ENCODE measurements at places on chromosomes 5 and 9.
A peak's percentile ranks its signal among the peaks of the same experiment; 100 is the strongest.

DNA sequence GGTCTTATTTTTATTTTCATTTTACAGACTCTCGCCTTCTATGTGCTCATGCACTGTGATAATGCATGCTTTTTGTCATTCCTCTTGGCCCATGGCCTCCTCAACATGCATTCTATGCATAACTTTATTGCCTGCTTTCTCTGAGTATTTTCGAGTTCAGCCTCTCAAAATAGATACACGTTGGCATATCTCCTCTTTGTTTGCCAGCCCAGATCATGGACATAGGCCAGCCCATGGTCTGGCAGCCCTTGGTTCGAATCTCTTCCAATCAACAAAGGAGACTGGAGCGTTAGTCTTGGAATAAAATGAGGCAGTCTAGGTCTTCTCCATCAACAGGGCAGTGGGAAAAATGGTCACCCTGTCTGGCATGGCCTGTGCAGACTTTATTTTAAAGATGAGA is 279.5 kb upstream of the ADAMTS16 start:
- DNase-seq, result no peak

DNA sequence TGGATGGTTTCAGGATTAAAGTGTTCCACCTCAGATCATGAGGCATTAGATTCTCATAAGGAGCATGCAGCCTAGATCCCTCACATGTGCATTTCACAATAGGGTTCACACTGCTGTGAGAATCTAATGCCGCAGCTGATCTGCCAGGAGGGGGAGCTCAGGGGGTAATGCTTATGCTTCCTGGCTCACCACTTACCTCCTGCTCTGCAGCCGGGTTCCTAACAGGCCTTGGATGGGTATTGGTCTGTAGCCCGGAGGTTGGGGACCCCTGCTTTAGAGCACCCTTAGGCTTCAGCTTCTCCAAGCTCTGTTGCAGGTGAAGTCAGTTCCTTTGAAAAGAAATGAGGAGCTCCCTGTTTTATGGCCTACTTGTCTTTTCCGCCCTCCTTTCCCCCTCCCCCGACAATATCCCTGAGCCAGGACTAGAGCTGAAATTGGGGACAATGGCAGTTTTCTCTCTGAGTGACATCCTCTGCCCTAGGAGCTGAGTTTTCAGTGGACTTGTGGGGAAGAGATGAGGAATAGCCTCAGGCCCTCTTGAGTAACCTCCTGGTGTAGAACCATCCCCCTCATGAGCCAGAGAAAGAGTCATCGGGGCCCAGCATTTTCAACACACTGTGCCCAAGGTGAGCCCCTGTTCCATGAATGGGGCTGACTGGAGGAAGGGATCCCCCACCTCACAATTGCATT is 16.2 kb upstream of the MAT2B start:
- no peak for DNase-seq

DNA sequence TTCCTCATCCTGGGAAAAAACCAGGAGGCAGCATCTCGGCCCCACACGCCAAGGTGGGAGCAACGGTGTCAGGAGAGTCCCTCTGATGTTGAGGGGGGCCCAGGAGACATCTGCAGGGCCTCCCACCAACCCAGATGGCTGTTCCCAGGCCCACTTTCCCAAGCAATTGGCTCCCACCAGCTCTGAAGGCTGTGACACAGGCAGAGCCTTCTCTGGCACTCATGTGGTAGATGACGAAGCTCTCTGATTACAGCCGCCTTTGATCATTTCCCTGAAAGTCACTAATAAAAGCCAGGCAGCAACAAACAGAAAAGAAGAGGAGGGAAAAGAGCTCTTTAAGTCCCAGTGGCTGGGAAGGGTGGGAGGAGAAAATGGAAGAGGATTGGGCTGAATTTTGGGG is 226.5 kb downstream of the CDK5RAP2 start:
- no peak for DNase-seq

- DNase-seq, result peak; percentile 33
These were observed 51.2 kb upstream of the TESK1 start for GRCh38 chr9:35553670-35554543.

DNA sequence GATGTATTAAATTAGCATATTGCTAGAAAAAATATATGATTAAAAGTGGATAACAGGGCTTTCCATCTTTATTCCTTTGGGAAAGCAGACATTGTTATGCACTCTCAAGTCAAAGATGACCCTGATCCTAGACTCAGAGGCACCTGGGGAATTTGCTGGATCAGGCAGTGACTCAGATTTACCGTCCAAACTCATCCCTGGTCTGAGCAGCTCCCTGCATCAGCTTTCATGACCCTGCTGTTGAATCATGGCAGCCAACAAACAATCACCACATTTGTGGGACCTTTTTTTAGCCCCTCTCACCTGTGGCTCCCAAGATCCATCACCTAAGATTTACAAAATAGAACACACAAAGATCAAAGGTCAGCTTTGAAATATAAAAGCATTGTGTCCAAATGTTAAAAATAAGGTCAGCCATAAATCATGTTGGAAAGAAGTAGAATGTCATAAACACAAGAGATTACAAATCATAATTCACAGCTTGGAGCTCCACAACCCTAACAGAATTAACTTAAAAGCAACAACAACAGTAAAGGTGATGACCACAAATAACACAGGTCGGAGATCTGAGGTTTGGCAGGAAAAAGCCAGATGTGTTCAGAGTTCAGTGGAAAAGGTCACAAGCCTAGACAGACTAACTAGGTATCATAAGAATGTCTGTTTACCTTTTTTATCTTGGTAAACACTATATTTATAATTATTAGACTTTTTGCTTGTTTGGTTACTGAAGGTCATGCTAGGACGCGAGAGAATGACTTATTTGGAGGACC is 55.5 kb downstream of the ZFAND5 start:
- no peak for DNase-seq

DNA sequence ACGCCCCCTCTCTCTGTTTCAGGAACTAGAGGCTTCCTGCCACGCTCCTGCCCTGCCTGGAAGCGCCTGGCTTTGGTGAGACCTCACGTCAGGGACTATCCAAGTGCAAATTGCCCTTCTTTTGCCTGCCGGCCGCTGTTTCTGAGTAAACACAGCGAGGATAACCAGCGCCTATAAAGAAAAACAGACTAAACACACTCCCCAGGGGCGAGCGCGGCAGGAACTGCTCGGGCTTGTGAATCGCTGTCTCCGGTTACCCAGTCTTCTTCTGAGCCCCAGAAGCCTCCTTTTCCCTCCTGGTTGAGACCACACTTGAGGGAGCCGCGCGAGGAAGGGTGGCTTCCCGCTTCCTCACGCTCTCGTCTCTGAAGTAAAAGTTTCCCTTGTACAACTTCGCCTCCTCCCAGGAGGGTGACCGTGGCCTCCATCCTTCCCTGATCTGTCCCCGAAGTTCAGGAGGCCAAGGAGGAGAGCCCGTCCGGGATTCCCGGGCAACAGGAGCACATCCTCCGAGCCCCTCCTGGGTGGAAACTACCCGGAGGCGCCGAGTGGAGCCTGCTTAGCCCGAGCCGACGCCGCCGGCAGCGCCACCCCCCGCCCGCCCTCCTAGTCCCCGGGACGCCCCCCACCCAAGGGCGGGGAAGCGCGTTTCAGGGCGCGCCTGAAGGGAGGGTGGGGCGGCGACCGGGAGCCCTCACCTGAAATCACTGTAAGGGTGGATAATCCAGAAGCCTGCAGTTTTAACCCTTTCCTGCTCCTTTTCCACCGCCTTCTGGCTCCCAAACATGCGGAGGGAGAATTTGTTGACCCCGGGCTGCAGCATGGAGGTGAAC is 993 bp downstream of the HCN1 start:
- DNase-seq, result no peak

- peak; percentile 26 for DNase-seq
These were observed 21.7 kb downstream of the FAT2 start for GRCh38 chr5:151569132-151570046.

DNA sequence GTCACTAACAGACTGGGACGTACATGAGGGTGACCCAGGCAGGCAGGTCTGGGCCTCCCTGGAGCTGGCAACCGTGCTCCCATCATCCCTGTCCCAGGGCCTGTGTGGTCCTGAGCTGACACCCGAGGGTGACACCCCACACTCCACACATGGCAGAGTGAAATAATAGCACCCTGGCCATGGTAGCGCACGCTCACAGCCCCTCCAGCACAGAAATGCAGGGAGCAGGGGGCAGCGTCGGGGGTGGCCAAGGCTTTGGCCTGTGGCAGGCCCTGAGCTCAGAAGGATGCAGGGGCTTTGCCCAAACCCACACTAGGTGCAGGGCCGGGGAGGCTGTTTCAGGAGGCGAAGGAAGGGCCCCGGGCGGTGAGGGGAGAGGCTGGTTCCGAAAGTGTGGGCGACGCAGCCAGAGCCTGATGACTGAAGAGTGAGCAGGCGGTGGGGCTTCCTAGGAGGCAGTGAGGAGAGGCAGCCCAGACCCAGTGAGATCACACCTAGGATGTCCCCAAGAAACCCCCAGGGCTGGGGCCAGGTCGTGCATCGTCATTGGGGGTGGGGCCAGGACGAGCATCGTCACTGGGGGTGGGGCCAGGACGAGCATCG is 12.9 kb downstream of the OR2V2 start:
- DNase-seq, result peak; percentile 78

- DNase-seq, result no peak
These were observed 12.9 kb downstream of the ANKRD33B start for GRCh38 chr5:10576790-10577189.

GRCh38 chr5:43367909-43368669 is 44.1 kb downstream of the CCL28 start:
- DNase-seq, result no peak

GRCh38 chr5:94463739-94464138 is 154.7 kb downstream of the KIAA0825 start:
- no peak for DNase-seq

DNA sequence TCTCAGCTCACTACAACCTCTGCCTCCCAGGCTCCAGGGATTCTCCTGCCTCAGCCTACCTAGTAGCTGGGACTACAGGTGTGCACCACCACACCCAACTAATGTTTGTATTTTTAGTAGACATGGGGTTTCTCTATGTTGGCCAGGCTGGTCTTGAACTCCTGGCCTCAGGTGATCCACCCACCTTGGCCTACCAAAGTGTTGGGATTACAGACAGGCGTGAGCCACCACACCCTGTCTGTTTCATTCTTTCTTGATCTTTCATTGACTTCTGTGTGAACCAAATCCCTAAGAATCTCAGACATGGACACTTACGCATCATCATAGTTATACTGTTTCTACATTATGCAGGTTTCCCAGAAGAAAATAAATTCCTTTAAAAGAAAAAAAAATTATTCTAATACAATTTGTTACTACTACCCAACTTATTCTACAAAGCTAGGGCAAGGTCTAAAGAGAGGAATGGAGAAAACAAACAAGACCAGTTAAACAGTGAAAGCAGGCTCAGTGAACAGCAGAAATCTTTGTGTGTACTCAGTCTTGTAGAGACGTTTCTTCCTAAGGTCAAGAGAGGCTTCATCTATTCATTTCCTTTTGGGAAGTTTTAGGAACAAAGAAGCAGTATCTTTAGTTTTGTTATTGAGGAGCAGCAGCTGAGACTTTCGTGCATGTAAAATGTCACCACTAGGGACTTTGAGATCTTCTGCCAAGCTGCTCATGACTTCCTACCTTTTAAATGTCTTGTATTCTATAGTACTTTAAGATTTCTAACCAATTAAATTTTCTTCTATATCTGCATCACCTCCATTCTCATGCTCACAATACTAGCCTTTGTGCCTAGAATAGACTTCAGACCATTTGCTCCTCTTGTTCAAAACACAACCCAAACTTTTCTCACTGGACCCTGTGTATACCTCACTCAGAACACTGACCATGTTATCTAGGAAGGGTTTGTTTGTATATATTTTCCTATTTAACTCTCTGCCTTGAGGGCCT is 5.6 kb upstream of the HMGCR start:
- no peak for DNase-seq

DNA sequence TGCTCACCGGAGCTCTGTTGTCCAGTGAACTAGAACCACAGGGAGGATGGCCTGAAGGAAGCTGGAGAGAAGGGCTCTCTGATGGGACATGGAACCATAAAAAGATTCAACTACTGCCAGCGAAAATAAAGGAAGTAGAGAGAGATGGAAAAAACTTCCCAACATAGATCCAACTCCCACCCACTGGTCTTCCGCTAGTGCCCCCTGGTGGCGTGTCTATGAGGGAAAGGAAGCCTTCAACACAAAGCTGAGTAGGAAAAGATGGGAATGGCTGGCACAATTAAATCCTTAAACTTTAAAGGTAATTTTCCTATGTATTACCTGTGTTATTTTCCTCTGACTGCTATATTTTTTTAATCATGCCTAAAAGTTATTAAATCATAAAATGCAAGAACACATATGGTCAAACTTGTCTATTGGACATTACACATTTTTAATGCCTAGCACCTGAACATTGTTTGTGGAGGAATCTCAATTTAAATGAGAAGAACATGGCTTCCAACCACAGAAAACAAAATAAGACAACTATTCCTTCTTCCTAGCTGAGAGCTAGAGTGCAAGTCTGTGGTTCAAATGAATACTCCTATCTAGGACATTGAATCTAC is 51.5 kb downstream of the CEP120 start:
- peak; percentile 48 for DNase-seq

DNA sequence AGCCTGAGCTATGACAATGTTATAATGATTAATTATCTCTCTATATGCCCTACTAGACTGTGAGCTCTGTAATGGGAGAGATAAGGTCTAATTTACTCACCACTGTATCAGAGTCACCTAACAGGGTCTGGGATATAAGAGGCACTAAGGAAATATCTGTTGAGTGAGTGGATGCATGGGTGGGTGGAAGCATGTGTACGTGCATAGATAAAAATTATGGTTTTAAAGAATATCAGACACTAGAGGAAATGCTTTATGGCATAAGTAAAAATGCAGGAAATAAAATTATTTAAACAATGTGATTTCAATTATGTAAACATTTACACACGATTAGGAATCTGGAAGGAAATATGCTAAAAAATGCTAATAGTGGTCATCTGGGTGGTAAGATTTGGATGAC is 137.8 kb downstream of the SPOCK1 start:
- DNase-seq, result no peak

DNA sequence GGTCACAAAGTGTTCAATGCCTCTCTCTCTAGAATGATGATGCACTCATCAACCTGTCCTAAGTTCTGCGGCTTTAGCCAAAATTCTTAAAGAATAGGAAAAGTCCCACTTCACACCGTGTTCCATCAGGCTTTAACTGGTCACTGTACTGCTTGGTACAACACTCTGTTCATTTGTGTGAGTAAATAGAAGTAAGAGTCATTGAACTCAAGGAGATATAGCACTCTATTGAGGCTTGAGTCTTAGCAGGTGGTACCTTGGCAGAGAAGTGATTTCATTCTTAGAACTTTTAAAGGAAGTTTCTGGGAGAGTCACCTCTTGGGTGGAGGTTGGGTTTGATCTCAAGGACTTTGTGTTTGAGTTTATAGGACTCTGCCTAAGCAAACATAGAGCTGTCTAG is 92.6 kb downstream of the TENT4A start:
- no peak for DNase-seq

All from activated naive CD8-positive, alpha-beta T cell treated with anti-CD3 and anti-CD28 coated beads, Interleukin-2, amount 50 U/mL, for 24 hours (primary cell).